SW 1271 (cell line): ENCODE measurements at places on chromosomes 3 and 15.

DNA sequence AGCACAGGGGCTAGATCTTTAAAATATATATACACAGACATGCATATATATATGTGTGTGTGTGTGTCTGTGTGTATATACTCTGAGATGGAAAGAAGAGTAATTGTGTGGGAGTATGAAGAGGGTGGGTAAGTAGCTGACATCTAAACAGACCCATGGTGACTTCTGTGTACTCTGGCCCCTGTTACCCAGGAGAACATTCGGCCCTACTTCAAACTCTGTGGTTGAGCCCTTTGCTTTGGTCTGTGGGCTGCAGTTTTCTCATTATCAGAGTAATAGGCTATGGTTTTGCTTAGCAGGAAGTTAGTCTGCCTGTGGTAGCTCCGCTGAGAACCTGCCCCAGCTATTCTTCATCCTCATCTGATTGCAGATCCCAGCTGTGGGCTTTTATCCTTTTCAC is 141.4 kb downstream of the RBPMS2 start:
- no peak for DNase-seq

- peak; percentile 60 for DNase-seq
Measured at GRCh38 chr3:20040548-20041196, 426 bp downstream of the KAT2B start.

- DNase-seq: no peak
Measured at GRCh38 chr3:147518465-147518864, 109.3 kb downstream of the ZIC1 start.

GRCh38 chr3:46406788-46407611 is at the start of the genes CCR5AS and CCRL2:
CCR5AS (minus strand) TSS chr3:46407066.
CCRL2 (plus strand) TSS chr3:46407259; CDS start chr3:46408080, 821 bp downstream.
- DNase-seq: no peak

- DNase-seq: no peak
Measured at GRCh38 chr3:47782446-47783308, 984 bp upstream of the SMARCC1 start.

- no peak for DNase-seq
Measured at GRCh38 chr3:8842293-8842692, 72.9 kb upstream of the OXTR start.

GRCh38 chr3:30548600-30548999 is 57.8 kb upstream of the TGFBR2 start:
- peak; percentile 24 for DNase-seq

DNA sequence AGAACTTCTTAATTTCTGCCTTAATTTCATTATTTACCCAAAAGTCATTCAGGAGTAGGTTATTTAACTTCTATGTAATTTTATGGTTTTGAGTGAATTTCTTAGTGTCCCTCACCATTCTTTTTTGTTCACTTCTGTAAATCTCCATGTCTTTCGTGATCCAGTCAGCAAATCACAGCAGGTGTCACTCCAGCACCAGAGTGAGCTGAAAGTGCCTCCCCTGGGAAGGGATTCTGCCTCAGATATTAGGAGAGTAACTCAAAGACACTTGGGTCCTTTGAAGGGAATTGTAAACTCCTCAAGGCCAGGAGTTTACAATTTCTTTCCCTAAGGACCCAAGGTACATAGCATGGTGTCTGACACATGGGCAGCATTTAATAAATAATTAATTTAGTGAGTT is 207.6 kb upstream of the AZI2 start:
- no peak for DNase-seq

DNA sequence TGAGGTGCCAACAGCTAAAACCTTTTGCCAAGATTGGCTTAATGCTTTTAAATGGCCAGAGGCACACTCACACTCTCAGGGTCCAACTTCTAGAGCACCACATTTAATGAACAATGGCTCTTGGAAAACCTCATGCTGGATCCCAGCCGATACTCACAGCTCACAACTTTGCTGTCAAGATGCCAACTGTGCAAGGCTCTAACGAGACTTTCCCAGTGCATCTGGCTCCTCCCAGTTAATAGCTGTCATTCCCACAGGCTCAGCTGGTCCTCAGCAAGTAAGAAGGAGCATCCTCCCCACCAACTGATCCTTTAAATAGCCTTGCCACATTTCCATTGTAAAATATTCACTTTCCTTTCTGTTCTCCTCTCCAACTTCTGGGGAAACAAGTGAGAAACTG is 20.3 kb upstream of the FRMD4B start:
- DNase-seq: no peak

GRCh38 chr3:105317841-105318240 is 48.9 kb upstream of the ALCAM start:
- DNase-seq: no peak

DNA sequence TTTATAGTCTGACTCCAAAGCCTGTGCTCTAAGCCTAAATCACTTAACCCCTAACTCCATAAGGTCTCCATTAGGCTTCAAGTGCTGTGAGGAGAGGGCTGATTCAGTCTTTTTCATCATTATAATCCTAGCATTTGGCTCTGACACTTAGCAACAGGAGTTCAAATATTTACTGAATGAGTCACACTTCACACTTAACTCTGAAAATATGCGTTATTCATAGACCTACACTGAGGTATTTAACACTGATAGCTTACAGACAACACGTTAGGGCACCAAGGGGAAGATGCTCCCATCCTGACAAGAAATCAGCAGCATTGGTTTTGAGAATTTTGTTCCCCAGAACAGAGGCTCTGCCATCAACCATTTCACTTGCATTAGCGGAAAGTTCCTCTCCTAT is 53.5 kb downstream of the MSL2 start:
- DNase-seq: peak; percentile 97

DNA sequence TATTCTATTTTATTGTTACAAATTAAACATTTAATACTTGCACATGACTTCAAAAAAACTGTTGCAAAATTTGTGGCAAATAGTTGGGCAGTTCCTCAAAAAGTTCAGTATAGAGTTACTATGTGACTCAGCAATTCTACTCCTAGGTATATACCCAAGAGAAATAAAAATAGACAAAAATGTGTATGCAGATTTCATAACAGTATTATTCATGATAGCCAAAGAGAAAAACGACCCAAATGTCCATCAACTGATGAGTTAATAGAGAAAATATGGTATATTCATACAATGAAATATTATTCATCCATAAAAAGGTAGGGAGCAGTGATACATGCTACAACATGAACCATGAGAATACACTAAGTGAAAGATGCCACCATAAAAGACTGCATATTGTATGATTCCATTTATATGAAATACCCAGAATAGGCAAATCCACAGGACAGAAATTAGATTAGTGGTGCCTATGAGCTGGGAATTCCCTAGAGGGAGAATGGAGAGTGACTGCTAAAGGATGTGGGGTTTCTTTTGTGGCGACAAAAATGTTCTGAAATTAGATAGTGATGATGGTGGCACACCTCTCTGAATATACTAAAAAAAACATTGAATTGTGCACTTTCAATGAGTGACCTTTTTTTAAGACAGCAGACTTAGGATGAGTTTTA is 31.6 kb upstream of the CLASP2 start:
- DNase-seq: no peak

GRCh38 chr3:1609416-1609815 is 489.2 kb upstream of the CNTN4 start:
- DNase-seq: no peak

DNA sequence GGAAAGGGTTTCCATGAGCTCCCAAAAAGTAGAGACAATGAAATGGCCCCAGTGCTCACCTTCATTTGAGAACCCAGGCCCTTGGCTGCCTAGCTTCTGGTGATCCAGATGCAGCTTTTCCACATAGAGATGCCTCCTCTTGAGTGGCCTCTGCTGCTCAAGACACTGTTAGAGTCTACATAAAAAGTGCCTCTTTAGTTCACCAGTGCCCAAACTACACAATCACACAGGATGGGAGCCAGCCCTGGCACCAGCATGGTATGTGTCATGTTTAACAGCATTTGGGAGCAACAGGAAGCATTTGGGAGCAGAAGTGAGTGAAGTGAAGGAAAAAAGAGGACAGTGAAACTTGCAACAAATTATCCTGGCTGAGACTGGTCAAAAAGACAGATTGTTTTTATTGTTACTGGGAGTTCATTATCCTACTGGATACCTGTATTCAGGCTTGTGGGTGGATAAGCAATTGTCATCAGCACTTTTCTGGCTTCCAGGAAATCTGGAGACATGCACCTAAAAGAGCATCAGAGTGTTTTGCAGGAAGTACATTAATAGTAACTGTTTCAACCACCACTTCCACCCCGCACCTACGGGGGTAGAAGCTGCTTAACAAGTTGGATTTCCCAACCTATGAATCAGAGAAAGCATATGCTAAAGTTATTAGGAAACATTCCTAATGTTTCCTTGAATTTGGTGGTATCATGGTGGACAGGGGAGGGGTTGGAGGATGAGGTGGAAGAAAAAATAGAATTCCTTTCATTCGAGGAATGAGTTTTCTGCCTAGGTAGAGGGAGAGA is 416.2 kb downstream of the IGSF11 start:
- DNase-seq: no peak

- no peak for DNase-seq
Measured at GRCh38 chr3:37115446-37115845, 58.9 kb downstream of the LRRFIP2 start.

GRCh38 chr15:48515500-48515899 is 130.0 kb downstream of the FBN1 start:
- DNase-seq: no peak

- no peak for DNase-seq
Measured at GRCh38 chr15:59388670-59389069, 16.0 kb upstream of the MYO1E start.

GRCh38 chr15:94494732-94495131 is 263.4 kb downstream of the MCTP2 start:
- no peak for DNase-seq

DNA sequence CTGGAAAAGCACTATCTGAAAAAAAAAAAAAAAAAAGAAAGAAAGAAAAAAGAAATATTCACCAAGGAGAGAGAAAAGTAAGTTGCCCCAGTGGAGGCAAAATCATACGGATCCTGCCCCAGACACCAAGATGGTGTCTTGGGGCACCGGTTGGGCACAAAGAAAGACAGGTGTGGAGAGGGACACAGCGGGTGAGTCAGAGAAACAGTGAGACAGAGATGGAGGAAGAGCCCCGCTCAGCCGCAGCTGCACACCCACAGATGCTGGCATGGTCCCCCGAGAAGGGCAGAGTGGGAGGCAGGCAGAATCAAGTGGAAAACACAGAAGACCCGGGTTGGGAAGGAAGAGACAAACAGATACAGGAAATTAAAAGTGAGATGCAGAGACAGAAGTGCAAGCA is 129.7 kb upstream of the SMAD3 start:
- no peak for DNase-seq

- no peak for DNase-seq
Measured at GRCh38 chr3:107263269-107264021, 113.8 kb upstream of the CCDC54 start.

- no peak for DNase-seq
Measured at GRCh38 chr3:49650177-49650576, 24.0 kb upstream of the APEH start.

DNA sequence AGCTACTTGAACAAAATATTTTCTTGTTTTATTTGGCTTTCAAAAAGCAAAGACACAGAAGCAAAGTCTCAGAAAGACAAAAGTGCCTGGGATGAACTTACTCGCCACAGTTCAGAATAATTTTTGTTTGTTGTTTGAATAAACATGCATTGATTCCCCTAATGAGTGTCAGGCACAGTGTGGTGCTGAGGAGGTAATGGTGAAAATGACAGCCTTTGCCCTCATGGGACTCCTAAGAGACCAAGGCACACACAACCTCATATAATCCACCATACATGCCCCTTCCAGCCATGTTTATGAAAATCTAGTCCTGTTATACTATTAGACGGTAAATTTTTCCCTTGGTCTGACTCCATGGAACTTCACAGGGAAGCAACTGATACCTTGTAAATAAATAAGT is 2.5 kb downstream of the GOLIM4 start:
- DNase-seq: no peak

DNA sequence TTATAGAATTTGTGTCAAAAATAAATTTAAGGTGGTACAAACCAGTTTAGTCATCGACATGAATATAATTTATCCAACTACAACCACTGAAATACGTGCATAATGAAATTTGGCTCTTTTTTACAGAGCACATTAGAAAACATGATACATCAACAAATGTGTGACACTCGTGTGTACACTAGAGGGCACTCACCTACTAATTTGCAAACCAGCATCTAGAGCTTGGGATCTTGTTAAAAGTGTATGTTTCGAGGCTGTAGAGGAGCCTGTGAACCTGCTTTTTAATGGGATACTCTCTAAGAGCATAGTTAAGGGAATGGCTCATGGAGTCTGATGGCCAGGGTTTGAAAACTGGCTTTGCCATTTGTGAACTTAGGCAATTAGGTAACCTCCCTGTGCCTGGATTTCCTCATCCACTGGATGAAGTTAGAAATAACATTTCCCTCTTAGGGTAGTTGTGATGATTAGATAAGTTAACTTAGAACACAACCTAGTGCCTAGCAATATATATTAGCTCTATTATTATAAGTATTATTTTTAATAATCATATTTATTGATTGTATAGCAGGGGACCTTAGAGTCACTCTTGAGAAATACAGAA is 8.8 kb upstream of the CPOX start:
- peak; percentile 72 for DNase-seq

- no peak for DNase-seq
Measured at GRCh38 chr3:29973763-29974162, 632.6 kb upstream of the TGFBR2 start.

GRCh38 chr3:4928277-4928789 is 50.9 kb upstream of the BHLHE40 start:
- no peak for DNase-seq

DNA sequence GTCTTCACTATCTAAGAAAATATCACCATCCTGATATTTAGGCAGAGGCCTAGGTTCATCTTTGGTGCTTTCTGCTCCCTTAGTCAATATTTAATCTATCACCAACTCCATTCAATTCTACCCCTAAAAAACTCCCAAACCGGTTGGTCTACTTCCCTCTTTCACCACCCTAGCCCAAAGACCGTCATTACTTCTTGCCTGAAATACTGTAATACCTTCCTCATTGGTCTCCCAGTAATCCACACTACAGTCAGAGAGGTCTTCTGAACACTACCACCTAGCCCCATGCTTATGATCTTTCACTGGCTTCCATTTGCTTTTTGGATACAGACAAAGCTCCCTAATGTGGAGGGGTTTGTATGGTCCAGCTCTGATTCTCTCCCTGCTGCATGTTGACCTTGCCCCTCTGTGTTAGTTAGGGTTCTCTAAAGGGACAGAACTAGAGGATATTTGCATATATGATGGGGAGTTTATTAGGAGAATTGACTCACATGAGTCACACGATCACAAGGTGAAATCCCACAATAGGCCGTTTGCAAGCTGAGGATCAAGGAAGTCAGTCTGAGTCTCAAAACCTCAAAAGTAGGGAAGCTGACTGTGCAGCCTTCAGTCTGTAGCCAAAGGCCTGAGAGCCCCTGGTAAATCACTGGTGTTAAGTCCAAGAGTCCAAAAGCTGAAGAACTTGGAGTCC is 36.4 kb upstream of the ATP2C1 start:
- DNase-seq: no peak

DNA sequence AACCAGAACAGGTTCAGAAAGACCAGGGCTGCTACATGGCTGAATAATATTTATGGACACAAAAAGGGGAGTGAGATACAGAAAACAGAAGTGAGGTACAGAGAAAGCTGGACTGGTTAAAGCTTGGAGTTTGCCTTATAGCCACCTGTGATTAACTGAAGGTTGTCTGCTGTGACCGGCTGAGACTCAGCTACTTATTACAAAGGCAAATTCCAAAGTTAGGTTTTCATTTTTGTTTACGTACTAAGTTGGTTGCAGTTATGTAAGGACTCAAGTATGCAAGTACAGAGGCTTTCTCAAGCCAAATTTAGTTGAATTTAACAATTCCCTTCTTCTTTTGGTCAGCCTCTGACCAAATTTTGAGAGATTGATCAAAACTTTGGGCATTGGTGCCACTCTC is 264.6 kb downstream of the THSD4 start:
- DNase-seq: no peak
